ENCODE measurements at places on chromosomes 12 and 14. TPM values are rescaled to one million over a fixed set of nuclear protein-coding genes. Genes with fewer than 3 reads are reported as not detected.

- no peak for DNase-seq
These were observed 305.2 kb upstream of the FOXG1 start for GRCh38 chr14:28461389-28461788.

DNA sequence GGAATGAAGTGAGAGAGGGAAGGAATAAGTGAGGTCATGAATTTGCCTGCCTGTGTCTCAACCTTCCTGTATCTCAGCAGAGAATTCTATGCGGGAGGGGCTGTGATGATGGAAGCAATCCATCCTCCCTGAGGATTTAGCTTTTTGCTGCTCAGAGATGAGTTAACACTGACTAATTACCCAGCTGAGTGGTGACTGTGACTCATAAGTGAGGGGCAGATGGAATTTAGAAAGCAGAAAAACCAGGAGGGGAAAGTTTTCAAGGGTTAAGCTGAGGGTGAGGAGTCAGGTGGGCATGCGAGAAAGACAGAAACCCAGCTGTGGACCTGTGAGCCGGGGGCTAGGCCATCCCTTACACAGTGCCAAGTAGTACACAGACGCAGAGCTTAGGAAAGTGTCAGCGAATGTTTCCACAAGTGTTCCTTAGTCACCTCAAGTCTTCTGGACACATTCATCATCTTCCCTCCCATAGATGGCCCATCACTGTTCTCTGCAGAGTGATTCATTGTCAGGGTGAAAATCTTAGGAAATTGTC lies 277.9 kb downstream of the IPO8 start:
- DNase-seq, result peak; percentile 57

DNA sequence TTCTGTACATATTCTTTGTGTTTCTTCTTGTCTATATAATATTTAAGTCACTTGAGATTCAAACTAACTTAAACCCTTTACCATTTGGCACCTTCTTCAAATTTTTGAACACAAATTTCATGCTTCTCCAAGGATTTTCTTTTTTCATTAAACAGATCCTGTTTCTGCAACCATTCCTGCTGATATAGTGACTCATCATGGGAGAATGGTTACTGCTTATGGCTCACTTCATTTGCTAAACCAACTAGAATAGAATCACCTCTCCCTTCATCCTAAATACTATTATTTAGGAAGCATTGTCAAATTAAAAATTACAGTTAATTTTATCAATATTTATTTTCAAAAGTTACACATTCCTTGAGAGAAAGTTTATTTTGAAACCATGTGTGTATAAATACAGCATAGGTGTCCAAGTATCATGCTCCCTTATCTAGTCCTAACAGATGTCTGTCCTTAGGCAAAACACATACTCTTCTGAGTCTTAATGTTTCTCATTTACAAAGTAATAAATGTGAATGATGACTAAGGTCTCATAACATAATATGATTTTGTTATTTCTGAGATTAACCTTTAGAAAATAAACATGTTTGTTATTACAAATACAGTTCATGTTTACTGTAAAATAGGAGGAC lies 40.7 kb downstream of the PLCZ1 start:
- DNase-seq, result peak; percentile 55

DNA sequence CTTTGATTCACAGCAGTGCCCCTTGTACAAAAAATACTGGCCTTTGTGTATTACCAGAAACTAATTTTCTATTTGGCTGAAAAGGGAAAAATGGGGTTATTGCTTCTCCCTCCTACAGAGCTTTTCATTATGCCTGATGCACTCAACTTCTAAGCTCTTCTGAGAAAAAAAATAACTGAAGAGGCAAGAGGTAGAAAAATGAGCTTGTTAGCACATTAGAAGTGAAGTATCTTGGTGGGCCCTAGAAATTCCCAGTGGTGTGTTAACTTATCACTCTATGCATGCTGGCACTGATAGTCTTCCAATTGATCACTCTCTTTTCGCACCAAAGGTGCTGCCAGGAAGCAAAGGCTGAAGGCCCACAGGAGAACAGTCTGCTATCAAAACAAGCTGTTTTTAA lies 17.1 kb downstream of the INSM2 start:
- DNase-seq, result no peak

- peak; percentile 5 for DNase-seq
These were observed 37.9 kb downstream of the KIAA0586 start for GRCh38 chr14:58465421-58465820.

- no peak for DNase-seq
These were observed 8.6 kb downstream of the RMST start for GRCh38 chr12:97471194-97471593.

The KCNJ8 gene
- total RNA-seq, result 8.7 TPM

The CCDC184 gene
- total RNA-seq, result 0.71 TPM

The CSRP2 gene
- 27.5 TPM for total RNA-seq

All from HFFc6 (cell line).